AML-193 (cell line): ENCODE measurements at places on chromosomes 3 and 15.

GRCh38 chr15:84883916-84884781, at the start of gene SLC28A1:
Gene SLC28A1 (plus strand): TSS chr15:84884662. CDS start chr15:84887761, 3,099 bp downstream.
- DNase-seq, result no peak

- DNase-seq, result peak; percentile 75
Observed at GRCh38 chr15:41557673-41558399, 1.2 kb upstream of the TYRO3 start.

DNA sequence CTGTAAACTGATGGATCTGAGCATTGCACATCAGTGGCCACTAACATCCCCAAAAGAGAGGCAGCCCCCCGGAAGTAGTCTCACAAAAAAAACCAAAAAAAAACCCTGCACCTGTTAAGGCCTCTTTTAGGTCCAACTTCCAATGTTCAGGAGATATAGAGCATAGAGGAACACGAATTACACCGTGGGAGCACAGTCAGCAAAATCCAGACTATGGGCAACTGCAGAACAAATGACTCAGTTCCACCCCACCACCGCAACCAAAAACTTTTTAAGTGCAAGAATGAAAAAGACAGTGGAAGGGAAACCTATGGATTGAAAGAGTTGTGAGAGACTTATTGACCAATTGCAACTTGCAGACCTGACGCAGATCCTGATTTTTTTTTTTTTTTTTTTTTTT, 42.2 kb upstream of the NR2E3 start:
- no peak for DNase-seq

- DNase-seq, result no peak
Observed at GRCh38 chr3:124584552-124585391, 145.5 kb upstream of the UMPS start.

DNA sequence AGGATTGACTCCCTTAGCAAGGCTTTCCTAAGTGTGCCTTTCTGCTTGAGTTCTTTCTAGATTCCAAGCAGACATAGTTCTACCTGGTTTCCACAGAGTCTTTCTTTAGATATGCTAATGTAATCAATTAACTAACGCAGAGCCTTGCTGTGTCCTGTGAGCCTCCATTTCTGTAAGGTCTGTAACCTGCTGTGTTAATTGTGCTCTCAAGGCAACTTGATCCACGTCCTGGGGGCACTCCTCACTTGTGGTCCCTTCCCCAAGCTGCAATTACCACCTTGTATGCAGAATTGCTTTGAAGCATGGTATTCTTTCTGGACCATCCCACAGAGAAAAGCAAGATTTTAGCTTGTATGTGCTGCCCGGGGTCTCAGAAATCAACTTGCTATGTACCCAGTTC, 29.5 kb upstream of the THSD4 start:
- DNase-seq, result no peak

- DNase-seq, result no peak
Observed at GRCh38 chr15:96207377-96208006, 123.0 kb upstream of the NR2F2 start.

DNA sequence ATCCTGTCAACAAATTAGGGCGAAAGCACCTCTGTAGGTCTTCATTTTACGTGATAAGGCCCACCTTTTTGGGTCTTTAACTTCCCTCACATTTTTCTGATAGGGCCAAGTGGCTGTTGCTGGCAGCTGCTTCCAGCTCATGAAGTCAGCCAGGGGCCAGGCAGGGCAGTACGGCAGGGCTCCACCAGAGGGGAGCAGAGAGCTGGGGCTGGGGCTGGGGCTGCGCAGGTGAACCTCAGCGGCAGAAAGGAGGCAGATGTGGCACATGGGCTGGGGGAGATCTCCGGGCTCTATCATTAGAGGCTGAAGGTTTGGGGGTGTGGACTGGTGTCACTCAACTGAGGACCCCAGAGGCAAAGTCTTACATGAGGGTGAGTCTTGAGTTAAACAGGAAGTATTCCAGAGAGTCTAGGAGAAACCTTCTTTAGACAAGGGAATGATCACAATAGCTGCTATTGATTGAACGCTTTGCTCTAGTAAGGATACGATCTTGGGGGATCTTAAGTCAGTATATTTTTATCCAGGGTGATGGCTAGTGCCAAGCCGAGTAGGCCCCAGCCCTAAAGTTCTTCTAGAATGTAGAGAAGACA, 62.8 kb upstream of the MEX3B start:
- peak; percentile 24 for DNase-seq

DNA sequence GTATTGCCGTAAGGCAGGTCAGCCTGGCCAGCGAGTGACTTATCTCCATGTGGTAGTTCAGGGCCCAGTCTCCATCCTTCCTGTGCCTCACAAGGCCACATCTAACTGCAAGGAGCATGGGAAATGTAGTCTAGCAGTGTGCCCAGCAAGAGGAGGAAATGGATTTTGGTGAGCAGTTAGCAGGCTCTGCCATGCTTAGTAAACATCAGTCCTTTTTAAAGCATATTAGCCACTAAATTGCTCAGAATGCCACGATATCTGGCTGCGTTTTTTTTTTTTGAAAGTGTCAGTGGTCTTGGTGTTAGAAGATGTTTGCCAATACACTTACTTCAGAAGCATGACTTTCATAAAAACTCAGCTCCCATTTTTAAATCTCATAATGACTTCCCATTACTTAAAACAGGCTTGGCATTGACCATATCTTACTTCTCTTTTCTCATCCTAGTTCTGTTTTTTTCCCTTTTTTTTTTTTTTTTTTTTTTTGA, 470.2 kb upstream of the TPRG1 start:
- peak; percentile 79 for DNase-seq

- no peak for DNase-seq
Observed at GRCh38 chr3:61813636-61814035, 252.3 kb downstream of the PTPRG start.
